LHCN-M2 (cell line): ENCODE measurements at places on chromosomes 3 and 15. TPM values are rescaled to one million over a fixed set of nuclear protein-coding genes. Genes with fewer than 3 reads are reported as not detected.

DNA sequence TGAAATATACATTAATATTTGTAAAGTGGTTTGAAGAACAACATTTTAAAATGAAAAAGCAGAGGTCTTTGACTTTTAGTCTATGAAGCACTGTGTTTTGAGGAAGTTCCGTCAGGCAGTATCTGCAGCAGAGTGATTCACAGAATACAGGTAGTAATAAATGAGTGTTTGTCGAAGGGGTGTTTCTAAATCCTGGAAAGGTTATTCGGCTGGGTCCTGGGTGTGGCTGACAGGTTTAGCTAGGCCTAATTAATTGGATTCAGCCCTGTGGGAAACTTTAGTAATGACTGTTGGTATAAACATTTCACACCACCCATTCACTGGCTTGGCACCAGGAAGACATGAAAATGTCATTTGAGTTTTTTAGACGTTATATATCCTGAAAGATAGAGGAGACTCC, 51.3 kb downstream of the TIPARP start:
- no peak for DNase-seq

The NANOGP8 gene
- total RNA-seq, result 0.29 TPM in 1 of 2 replicates, not detected in the other

GRCh38 chr15:98071786-98072185, 111.3 kb downstream of the ARRDC4 start:
- DNase-seq, result no peak

The ROBO2 gene
- total RNA-seq, result not detected in 2 replicates

GRCh38 chr3:194395212-194395611, 3.9 kb downstream of the GP5 start:
- DNase-seq, result no peak

DNA sequence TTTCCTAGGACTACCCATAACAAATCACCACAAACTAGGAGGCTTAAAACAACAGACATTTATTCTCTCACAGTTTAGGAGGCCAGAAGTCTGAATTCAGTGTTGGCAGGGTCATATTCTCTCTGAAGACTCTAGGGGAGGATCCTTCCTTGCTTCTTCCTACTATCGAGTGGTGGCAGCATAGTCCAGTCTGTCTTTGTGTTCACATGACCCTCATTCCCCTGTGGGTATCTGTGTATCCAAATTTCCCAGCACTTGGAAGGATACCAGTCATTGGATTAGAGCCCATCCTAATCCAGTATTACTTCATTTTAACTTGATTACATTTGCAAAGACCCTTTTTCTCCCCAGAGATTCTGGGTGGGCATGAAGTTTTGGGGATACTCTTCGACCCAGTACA, 63.8 kb downstream of the GMPS start:
- DNase-seq, result no peak

GRCh38 chr3:141019244-141019643, 31.9 kb upstream of the SPSB4 start:
- no peak for DNase-seq

The CX3CR1 gene
- total RNA-seq, result not detected in 2 replicates

DNA sequence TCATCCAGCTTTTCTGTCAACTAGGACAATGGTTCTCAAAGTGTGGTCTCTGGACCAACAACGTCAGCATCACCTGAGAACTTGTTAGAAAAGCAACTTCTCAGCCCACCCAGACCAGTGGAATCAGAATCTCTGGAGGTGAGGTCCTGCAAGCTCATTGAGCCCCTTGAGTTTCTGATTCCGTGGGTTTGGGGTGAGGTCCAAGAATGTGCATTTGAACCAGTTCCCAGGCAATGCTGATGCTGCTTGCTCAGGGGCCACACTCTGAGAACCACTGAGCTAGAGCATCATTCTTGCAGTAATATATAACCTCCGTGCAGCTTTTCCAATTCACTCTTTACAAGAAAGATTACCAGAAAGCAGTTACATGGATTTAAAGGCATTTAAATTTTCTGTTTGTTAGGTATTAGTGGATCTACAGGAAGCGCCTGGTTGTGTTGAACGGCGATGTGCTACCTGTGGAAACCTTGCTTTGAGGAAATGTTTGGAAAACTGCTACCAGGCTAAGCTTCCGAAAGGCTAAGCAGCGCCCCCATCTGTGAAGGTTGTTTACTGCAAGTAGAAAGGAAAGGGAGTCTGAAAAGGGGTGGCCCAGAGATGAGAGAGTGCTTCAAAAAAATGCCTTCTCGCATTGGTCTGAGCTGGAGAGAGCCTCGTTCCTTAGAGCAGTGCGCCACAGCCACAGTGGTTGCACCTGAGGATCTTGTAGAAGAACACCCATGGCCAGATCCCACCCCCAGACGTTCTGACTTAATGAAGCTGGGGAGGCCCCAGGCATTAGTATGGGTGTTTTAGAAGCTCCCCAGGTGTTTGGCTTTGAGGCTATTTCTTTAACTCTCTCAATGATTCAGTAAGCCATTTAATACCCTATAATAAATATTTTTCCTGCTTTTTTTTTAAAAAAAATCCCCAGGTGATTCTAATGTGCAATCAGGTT, 50.0 kb downstream of the RLBP1 start:
- DNase-seq, result peak; percentile 51

GRCh38 chr15:92028389-92028724, 174.8 kb downstream of the SLCO3A1 start:
- DNase-seq, result no peak

The GLDN gene
- total RNA-seq, result not detected in 2 replicates

DNA sequence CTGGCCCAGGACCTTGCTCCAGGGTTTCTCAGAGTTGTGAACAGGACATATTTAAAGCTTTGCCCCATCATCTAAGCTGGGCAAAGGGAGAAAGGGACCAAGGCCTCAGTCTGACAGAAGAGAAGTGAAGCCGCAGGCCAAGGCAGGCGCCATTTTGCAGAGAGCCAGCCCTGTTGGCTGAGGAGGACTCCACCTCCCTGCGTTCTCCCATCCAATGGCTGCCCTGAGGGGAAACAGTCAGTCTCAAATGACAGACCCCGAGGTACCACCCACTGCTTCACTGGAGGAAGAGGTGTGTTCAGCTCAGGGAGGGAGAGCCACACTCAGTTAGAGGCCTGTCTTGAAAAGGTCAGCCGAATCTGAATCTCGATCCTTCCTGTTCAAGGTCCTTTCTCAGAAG, 86.1 kb downstream of the ADAMTS17 start:
- DNase-seq, result no peak

The CCR9 gene
- total RNA-seq, result not detected in 2 replicates

The CPNE9 gene
- total RNA-seq, result not detected in 2 replicates

DNA sequence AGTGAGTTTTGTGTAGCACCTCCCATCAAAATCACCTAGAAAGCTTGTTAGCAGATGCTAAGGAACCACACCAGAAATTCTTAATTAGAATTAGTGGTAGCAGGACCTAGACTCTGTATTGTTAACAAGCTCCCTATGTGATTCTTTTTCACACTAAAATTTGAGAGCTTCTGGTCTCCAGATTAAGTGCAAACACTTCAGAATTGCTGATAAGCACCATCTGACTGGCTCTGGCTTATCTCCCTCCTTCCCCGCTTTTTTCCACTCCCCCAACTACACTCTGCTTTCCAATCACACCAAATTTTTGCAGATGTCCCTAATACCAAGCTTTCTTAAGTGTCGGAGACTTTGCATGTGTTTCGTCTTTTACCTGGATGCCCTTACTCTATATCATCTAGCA, 410.1 kb upstream of the DPH6 start:
- no peak for DNase-seq

The TUBGCP5 gene
- 31.2 and 31.5 TPM in 2 replicates for total RNA-seq

GRCh38 chr15:79093352-79093935, 2.9 kb upstream of the RASGRF1 start:
- DNase-seq, result no peak

DNA sequence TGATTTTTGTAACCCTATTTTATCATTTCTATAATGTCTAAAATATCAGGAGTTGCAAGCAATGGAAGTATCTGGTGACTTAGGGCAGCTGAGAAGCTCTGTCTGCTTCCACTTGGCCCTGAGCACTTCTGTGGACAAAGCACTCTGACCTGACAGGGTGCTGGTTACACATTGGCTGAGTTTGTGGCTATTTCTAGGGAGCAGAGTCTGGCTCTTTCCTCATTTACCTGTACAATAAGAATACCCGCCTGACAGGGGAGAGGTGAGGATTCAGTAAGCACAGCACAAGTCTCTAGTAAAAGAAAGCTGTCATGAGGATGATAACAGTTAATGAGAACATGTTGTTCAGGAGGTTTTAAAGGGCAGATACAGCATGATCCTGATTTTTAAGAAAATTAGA, 33.3 kb upstream of the SPESP1 start:
- DNase-seq, result no peak

DNA sequence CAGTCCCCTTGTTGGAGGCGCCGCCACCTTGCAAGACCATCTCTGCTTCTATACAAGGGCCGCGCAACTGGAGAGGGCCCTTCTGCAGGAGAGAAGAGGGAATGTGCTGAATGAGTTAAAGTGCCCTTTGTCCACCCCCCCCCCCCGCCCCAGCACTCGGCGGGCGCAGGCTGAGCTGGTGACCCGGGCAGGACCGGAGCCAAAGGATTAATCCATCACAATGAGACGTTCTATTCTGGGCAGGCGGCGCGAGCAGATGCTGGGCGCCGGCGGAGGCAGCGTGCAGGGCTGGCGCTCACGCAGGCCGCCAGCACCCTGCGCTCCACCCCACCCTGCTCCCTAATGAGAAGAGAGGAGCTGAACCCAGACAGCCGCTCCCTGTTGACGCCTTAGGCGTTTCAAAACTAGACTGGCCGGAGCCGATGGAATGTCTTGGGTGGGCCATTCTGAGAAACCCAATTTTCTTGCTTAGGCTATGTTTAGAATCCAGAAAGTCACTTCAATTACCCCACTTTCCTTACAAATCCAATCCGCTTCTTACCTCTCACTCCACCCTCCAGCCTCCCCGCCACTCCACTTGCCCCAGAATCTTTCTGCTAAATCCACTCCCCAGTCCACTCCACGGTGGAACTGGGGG, 32.9 kb downstream of the GJD2 start:
- DNase-seq, result peak; percentile 93

DNA sequence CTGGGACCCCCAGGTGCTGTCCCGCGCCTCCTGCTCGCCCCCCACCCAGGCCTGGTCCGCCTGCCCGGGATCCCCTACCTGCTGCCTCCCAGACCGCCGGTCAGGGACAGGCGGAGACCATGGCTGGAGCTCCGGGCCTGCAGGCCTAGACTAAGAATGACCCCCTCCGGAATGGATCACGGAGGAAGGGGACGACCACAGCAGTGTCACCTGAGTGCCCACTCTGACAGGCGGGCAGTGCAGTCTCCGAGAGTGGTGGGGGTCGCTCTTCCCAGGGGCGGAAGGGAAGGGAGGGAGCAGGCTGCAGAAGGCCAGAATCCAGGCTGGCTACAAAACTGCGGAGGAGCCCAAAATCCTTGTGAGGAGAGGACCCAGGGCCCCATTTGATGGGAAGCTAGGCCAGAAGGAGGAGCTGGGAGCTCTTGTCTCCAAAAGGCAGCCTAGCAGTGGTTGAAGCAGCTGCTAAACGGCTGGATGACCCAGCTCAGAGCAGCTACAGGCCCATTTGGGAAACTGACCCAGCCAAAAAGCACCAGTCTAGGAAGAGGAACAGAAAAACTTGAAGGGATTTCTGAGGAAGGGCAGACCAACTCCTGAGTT, 908 bp upstream of the RAB43 start:
- no peak for DNase-seq

- peak; percentile 43 for DNase-seq
Measured at GRCh38 chr3:64684715-64685261, 3.0 kb downstream of the ADAMTS9 start.

DNA sequence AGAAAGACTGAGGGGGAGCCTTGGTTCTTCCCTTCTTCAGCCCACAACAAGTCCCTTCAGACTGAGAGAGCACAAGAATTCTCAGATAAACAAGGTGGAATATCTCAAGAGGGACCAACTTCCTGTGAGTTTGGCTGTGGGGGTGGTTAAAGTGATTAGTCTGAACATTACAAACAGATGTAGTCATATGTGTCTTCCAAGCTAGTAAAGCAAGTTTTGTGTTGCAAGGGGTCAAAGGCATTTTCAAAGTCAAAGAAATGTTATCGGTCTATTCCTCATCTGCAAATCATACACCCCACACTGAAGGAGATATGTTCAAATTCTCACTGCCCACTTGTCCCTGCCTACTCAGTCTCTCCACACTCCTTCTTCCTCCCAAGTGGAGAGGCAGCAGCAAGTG, 242.5 kb downstream of the FAM43A start:
- DNase-seq, result no peak

DNA sequence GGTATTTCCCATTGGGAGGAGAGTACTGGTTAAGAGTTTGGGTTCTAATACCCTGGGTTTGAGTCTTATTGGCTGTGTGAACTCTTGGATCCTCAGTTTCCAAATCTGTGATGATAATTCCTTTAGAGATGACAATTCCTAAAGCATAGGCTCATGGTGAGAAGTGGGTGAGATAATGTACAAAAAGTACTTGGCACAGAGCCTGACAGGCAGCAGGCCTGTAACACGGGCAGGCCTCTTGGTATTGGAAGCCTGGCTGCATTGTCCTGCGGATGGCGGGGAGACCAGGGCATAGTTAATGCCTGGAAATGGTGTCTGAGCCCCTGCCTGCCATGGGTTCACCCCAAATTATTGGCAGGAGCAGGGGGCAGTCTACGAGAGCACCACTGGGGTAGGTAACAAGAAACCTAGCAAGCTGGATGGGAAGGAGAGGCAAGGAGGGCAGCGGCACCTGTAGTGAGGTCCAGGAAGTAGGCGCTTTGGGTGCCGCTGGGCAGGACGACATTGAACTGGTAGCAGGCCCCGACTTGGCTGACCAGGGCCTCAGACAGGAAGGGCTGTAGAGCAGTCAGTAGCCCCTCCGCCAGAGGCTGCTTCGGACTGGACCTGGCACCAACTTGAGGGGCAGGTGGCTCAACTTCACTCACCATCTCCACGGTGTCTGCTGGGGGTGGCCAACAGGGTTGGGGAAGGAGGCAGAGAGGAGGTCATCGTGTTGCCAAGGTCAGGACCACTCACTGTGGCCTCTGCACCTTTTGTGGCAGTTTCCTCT, 7.7 kb downstream of the STOML1 start:
- no peak for DNase-seq

GRCh38 chr3:159988617-159989271, at the start of gene IL12A:
Gene IL12A, plus strand, starts transcription at chr3:159988835.
- peak; percentile 73 for DNase-seq

GRCh38 chr3:37096975-37097374, 77.4 kb downstream of the LRRFIP2 start:
- DNase-seq, result no peak

GRCh38 chr15:41231422-41232226, 556 bp downstream of the CHP1 start:
- no peak for DNase-seq

The BNC1 gene
- 11.5 and 13.8 TPM in 2 replicates for total RNA-seq

DNA sequence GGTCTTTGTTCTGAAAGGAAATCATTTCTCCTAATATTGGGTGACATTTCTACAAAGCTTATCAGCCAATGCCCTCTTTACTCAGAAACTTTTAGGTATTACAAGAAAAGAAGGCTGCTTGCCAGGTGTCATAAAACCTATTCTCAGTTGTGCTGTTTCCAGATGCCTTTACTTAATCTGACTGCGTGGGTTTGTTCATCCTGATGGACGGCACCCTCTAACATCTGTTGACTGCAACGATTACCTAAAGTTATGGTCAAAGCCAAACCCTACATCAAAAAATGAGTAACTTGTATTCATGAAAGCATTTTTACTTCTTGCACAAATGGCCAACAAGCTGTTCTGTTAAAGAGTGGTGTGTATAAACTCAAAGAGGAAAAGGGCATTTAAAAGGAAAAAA, 207.7 kb upstream of the PDZRN3 start:
- no peak for DNase-seq
